ENCODE measurements at places on chromosomes 6 and 20.

GRCh38 chr20:62584671-62585460, 57.4 kb upstream of the SLCO4A1 start:
- no peak for DNase-seq

GRCh38 chr6:38198219-38198618, 378.7 kb downstream of the ZFAND3 start:
- DNase-seq: no peak

- DNase-seq: no peak
These were observed 526.6 kb upstream of the ARID1B start for GRCh38 chr6:156250593-156250992.

- no peak for DNase-seq
These were observed 5.2 kb downstream of the MBOAT1 start for GRCh38 chr6:20207088-20207418.

DNA sequence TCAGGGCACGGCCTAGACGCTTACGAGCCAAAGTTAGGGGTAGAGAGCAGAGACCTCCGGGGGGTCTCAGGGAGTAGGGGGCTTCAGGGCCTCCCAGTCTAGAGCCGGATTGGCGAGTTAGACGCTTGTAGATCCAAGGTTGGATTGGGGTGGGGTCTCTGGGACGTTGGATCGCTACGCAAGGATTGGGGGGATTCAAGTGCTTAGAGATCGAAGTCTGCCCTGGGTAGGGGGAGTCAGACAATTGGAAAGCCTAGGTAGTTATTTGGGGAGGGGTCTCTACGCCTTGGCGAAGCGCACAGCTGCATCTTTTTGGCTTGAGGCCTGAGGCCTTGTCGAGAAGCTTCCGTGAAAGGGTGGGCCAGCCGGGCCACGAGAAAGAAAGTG, 469 bp downstream of the STX16 start:
- no peak for DNase-seq

DNA sequence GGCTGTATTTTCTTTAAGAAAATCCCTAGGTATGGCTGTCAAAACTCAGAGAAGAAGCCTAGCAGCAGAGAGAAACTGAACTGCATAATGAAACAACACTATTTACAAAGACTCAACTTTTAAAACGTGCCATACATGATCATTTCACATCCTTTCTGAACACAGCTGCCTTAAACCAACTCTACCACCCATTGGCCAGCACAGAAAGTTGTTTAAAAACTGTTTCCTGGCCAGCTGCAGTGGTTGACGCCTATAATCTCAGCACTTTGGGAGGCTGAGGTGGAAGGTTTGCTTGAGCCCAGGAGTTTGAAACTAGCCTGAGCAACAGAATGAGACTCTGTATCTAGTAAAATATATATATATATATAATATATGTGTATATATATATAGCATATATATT, 336.4 kb upstream of the SOX4 start:
- DNase-seq: no peak

DNA sequence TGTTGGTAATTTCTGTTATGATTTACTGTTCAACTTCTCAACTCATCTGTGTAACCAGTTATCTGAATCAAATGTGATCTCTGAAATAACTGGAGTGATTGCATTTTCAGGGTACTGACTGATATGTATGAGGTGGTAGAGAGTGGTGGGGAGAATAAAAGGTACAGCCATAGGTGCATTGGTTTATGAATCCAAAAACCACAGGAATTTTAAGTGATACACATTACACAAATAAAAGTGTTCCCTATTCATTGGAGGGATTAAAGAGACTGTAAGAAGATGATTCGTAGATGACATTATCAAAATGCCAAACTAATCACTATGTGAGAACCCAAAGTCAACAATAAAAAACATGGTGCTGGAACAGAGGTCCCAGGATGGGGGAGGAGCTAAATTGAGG, 158.7 kb upstream of the RSPO3 start:
- no peak for DNase-seq

GRCh38 chr6:170096803-170097504, 193.9 kb downstream of the DLL1 start:
- no peak for DNase-seq

GRCh38 chr6:134689641-134690040, 260.3 kb downstream of the ALDH8A1 start:
- DNase-seq: no peak

DNA sequence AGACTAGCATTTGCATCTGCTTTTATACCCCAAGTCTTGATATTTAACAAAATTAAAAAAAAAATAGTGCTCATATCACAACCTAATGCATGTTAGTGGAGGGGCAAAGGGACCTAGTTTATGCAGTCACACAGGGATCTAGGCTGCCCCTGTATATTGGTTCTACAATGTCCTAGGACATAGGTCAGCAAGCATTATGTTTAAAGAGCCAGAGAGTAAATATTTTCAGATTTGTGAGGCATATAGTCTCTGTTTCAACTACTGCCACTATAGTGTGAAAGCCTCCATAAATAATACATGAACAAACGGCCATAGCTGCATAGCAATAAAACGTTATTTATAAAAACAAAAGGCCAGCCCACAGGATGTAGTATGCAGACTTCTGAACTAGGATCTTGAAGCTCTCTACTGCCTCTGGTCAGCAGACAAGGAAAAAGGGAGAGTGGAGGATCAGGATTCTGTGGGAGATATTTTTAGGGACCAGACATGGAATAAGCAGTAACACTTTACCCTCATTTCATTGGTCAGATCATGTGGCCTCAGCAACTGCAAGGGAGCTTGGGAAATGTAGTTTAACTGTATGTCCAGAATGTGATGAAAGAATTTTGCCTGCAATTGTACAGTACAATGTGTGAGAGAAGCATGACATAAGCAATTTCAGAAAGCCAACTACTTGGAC, 414.2 kb upstream of the SPTLC3 start:
- DNase-seq: no peak

- DNase-seq: no peak
These were observed 32.8 kb downstream of the TCF15 start for GRCh38 chr20:577167-577791.

DNA sequence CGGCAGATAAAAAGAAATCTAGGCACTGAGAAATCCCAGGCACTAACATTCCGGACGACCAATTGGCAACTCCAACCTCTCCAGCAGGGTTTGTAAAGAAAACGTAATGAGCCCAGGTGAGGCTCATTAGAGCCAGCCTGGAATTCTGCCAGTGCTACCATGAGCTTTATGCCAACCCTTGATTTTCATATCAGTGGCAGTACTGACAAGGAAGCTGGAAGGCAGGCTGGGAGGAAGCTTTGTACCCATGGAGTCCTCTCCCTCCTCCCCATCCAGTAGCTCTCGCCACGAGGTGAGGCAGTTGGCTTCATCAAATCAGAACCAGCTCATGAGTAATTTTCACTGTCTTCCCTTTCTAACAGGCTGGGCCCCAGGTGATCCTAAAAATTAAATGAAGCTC, 250.2 kb downstream of the ZNF217 start:
- DNase-seq: no peak

- DNase-seq: no peak
These were observed 97.3 kb downstream of the CAP2 start for GRCh38 chr6:17490724-17491123.

Measured in germinal center (tissue), 1 donor.